ENCODE measurements at places on chromosomes 4 and X. TPM values are rescaled to one million over a fixed set of nuclear protein-coding genes. Genes with fewer than 3 reads are reported as not detected.

- no peak for DNase-seq
Observed at GRCh38 chr4:10305816-10306215, 151.4 kb downstream of the ZNF518B start.

DNA sequence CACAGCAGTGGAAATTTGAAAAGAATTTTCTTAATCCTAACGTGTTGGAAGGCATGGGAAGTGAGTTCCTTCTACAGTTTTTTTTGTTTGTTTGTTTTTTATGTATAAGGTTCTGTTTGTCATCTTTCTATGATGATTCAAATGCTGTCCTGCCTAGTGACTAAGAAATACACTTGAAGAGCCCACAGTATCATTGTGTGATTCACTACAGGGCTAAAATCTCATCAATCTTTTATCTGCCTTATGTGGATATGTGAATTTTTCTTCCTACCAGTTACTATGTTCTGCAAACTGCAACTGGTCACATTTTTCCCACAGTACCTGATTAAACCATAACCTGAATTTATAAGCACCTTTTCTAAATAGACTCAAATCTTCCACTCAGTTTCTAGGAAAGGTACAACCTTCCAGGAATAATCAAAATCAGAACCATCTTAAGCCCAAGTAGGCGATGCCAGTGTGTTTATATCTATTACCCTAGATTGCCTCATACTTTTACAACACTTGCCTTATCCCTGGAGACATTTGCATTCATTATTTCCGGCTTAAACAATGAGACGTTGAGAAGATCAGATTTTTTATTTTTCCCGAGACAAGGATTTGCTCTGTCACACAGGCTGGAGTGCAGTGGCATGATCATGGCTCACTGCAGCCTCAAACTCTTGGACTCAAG is 214.6 kb upstream of the GALNT7 start:
- DNase-seq, result no peak

GRCh38 chr4:38364383-38364963 is 299.5 kb upstream of the KLF3 start:
- no peak for DNase-seq

KLF8 gene
- total RNA-seq, result 33.1 TPM

ARX gene
- total RNA-seq, result not detected

ADH1A gene
- not detected for total RNA-seq
